Muscle of arm (tissue), 14 donors: ENCODE measurements at places on chromosomes 11 and 22. TPM values are rescaled to one million over a fixed set of nuclear protein-coding genes. Genes with fewer than 3 reads are reported as not detected.
A peak's percentile ranks its signal among the peaks of the same experiment; 100 is the strongest.

- DNase-seq, result no peak
These were observed 2.5 kb downstream of the IL17REL start for GRCh38 chr22:50009765-50010675.

Gene AP1B1
- polyA plus RNA-seq, result 20.6 TPM

GRCh38 chr11:94494126-94494680 lies 419 bp downstream of the ANKRD49 start:
- DNase-seq, result no peak

DNA sequence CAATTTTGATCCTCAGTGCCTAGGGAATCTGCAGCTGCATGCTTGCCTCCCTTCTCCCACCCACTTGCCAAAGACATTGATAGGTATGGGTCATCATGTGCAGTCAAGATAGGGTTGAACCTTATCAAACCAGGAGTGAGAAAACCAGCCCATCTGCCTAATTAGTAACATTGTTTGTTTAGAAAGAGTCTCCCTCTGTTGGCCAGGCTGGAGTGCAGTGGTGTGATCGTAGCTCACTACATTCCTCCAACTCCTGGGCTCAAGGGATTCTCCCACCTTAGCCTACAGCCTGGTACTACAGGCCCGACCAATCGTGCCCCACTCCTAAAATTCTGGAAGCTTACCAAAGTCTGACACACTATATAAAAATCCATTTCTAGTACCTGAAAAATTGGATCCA lies 4.6 kb downstream of the C11orf71 start:
- DNase-seq, result no peak

Gene TMPRSS5
- polyA plus RNA-seq, result 2.3 TPM

GRCh38 chr11:32420937-32421901 lies 14.1 kb downstream of the WT1 start:
- DNase-seq, result no peak

Gene CDKN1C
- 159 TPM for polyA plus RNA-seq

Gene C11orf42
- polyA plus RNA-seq, result 0.35 TPM

Gene SCN4B
- polyA plus RNA-seq, result 4.3 TPM

- DNase-seq, result no peak
These were observed 89.7 kb upstream of the SHANK2 start for GRCh38 chr11:71342116-71342515.

DNA sequence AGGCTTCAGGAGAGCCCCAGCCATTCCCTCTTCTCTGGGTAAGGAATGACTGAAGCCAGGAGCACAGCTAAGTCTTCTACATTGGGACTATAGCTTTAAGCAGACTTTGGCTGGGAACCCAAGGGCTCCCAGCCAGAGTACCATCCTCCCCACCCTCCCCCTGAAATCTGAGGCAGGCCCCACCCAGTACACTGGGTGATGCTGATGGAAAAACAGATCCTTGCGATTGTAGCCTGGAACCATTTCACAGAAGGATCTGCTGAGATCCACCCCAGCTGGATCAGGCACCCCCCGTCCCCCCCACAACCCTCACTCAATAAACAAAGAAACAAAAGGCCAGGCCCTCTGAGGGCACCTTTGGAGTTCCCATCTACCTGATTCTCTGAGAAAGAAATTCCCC lies 39.8 kb downstream of the IL18BP start:
- DNase-seq, result peak; percentile 81

- DNase-seq, result no peak
These were observed 22.3 kb downstream of the CBX7 start for GRCh38 chr22:39130152-39130704.

- DNase-seq, result no peak
These were observed 117.7 kb upstream of the CCDC90B start for GRCh38 chr11:83403691-83404389.

DNA sequence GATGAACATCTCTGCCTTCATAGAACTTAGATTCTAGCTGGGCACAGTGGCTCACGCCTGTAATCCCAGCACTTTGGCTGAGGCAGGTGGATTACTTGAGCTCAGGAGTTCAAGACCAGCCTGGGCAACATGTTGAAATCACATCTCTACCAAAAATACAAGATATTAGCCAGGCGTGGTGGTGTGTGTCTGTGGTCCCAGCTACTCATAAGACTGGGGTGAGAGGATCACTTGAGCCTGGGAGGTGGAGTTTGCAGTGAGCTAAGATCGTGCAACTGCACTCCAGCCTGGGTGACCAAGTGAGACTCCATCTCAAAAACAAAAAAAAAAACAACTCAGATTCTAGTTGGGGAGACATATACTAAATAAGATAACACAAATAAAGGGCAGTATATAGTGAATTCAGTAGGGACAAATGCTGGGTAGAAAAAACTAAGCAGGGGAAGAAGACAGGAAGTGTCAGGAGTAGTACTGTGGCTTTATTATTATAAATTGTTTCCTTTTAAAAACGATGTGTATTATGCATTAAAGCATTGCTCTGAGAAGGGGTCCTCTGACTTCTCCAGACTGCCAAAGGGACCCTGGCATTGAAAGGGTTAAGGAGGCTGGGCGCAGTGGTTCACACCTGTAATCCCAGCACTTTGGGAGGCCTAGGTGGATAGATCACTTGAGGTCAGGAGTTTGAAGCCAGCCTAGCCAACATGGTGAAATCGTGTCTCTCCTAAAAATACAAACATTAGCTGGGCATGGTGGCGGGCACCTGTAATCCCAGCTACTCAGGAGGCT lies 46.7 kb downstream of the PACS1 start:
- DNase-seq, result no peak

Gene P2RX6
- polyA plus RNA-seq, result 19.3 TPM

DNA sequence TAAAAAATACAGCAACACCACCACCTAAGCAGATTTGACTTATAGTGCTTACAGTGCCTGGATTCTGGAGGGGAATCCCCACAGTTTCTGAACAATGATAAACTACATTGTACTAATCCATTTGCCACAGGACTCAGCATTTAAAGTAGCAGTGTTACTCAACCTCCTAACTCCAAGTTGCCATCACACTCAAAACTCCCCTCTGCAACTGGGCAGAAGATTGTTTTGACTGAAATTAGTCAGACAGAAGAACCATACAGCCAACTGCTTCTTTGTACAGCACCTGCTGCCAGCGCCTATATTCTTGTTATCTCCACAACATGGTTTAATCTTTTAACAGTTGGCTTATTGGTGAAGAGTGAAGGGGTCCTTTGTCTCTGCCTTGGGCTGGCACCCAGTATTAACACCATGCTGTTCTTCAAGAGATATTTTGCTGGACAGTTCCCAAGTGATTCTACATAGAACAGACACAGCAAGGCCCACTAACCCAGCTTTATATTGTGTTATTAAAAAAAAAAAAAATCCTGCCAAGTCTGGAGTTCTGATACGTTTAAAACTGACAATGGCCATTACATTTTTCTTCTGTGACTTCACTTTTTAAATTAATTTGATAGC lies 273.2 kb downstream of the DCDC1 start:
- DNase-seq, result no peak

DNA sequence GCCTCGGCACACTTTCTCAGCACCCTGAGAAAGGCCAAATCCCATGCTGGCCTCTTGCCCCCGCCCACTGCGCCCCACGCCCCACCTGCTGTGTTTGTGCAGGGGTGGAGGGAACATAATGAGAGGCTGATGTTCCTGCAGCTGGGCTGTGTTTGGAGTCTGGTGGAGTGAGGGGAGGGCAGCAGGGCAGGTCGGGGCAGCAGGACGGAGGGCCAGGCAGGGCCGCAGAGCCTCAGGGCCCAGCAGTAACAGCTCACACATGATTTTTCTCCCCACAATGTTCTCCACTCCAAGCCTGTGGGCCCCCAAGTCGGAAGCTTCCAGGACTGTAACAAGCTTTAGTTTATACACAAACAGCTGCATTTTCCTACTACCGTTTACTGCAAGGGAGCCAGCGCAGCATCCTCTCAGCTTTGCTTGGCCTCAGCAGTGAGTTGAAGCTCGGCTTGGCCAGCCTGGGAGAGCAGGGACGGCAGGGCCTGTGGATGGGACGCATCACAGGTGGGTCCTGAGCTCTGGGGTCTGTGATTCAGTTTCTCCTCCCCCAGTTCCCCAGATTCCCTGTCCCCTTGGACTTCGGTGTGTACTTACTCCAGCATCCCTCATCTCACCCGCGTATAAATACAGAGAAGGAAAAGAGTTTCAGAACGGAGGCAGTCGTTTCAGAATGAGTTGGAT lies 51.0 kb downstream of the RPUSD4 start:
- no peak for DNase-seq

Gene L3MBTL2
- 14.0 TPM for polyA plus RNA-seq

Gene IGF2
- 4,138 TPM for polyA plus RNA-seq

DNA sequence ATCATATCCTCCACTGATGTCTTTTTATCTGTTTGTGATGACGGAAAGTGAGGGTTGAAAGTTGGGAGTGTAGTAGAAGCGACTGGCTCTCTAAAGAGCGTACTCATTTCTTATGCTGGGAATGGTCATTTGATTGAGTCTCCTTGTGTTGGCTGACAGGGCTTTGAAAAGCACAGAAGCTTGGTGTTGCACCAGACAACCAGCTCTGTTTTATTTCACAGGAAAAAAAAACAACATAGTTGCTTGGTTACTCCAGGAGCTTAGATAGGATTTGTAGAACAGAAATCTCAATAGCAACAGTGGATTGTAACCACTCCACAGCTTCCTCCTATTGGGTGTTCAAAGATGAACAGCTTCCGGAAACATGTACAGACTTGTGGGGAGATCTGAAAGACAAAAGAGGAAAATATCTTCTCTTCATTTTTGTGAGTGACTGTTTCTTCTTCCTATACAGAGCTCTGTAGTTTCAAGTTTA lies 2.7 kb downstream of the RBM14 start:
- no peak for DNase-seq

DNA sequence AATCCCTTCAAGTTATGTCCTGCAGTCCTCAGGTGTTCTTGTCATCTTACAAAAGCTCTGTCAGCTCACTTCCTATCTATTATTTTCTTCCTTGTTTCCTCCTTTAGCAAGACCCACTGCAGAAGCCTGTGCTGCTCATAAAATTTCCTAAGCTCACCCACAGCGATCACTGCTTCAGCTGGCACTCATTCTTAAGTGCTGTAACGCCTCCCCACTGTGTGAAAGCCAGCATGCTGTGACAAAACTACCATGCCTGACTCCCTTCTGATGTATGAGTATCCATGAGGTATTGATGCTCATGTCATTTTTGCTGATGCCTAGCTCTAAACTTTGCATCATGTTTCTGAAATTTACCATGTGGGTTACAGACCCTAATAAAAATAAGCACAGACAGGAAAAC lies 41.5 kb upstream of the CNTN5 start:
- no peak for DNase-seq

DNA sequence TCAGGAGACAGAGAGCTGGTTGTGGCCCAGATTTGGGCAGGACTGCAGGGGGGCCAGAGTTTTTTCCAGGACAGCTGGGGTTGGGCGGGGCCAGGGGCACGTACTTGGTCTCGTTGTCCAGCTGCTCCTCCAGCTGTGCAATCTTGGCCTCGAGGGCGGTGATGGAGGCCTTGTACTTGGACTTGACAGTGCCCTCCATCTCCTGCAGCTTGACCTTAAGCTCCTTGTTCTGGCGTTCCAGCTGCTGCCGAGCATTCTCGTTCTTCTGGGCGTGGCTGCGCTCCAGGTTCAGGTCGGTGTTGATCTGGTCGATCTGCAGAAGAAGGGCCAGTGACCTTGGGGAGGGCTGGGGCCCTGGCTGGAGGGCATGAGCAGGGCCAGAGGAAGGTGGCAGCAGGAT lies 32.1 kb downstream of the APOL1 start:
- DNase-seq, result no peak

Gene ARHGEF17
- 36.2 TPM for polyA plus RNA-seq

DNA sequence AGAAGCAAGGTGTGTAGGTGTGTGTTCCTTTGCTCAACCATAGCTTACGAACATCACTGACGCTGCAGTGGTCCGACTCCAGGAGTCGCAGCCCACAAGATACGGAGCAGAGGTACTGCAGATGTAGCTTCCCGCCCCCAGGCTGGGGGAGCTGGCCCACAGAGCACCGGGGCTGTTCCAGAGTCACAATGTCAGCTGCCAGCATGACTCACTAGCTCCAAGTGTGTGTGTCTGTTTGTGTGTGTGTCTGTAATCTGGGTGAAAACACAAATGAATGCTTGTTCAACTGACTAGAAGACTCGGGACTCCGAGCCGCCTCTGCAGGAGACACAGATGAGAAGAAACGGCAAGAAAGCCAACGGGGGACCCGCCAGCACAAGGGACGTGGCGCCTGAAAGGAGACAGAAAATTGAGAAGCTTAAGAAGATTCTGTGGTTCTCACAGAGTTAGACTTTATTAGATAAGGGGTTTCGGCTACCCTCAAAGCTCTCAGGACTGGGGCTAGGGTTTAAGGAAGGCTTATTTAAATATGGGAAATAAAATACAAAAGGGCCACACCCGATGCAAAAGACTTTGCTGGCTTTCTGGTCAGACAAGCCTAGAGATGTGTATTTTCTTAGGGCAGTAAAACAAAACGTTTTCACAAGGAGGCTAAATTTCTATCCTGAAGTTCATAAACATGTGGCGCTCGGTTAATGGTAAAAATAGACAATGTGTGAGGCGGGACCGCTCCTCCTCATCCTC lies 10.7 kb downstream of the VSIG10L2 start:
- DNase-seq, result peak; percentile 39

DNA sequence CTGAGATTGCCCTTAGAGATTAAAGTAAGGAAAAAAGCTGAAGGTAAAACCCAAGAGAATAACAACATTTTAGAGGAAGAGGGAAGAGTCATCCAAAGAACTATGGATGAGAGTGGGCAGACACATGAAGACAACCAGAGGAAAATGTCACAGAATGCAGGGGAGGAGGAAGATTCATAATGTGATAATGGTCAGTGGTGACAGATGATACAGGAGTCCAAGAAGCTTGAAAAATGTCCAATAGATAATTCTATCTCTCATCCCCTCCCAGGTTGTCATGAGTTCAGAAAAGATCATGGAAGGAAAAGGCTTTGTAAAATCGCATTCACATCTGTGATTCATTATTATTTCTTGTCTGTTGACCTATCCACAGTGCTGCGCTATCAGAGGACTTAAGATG lies 282.3 kb upstream of the CCDC90B start:
- no peak for DNase-seq

- peak; percentile 33 for DNase-seq
These were observed 630 bp downstream of the CASP4 start for GRCh38 chr11:104967534-104968354.

Gene PANX3
- polyA plus RNA-seq, result not detected
